ENCODE measurements at places on chromosomes 5 and 9. TPM values are rescaled to one million over a fixed set of nuclear protein-coding genes. Genes with fewer than 3 reads are reported as not detected.

The SLC4A9 gene
- 0.49 TPM for total RNA-seq

The KCNV2 gene
- not detected for total RNA-seq

The PCDHA13 gene
- not detected for total RNA-seq

The KCTD16 gene
- 0.64 TPM for total RNA-seq

The RLN1 gene
- total RNA-seq, result not detected

The SOHLH1 gene
- total RNA-seq, result not detected

The TSLP gene
- 0.34 TPM for total RNA-seq

The SV2C gene
- total RNA-seq, result not detected

The ARID3C gene
- total RNA-seq, result 0.42 TPM

The PCDHGC4 gene
- total RNA-seq, result 0.05 TPM

The ADAMTS2 gene
- total RNA-seq, result 3.9 TPM

The SGCD gene
- total RNA-seq, result not detected

The PDCD1LG2 gene
- not detected for total RNA-seq

The MOB3B gene
- total RNA-seq, result 1.2 TPM

The PCDH1 gene
- total RNA-seq, result 24.2 TPM

The NKD2 gene
- 20.4 TPM for total RNA-seq

The IFNA13 gene
- total RNA-seq, result not detected

The CHSY3 gene
- 2.3 TPM for total RNA-seq

The ROR2 gene
- total RNA-seq, result 15.7 TPM
